ENCODE measurements at places on chromosomes 4 and X.

GRCh38 chrX:17535229-17535628, 160.2 kb downstream of the NHS start:
- no peaks in the 10 kb centered on the region for H3K36me3 ChIP-seq
- no peak overlapping the region for H3K4me3 ChIP-seq
- H3K27ac ChIP-seq, result no peak overlapping the region
- DNase-seq, result peak; percentile 16
- no peaks in the 10 kb centered on the region for H3K4me1 ChIP-seq

DNA sequence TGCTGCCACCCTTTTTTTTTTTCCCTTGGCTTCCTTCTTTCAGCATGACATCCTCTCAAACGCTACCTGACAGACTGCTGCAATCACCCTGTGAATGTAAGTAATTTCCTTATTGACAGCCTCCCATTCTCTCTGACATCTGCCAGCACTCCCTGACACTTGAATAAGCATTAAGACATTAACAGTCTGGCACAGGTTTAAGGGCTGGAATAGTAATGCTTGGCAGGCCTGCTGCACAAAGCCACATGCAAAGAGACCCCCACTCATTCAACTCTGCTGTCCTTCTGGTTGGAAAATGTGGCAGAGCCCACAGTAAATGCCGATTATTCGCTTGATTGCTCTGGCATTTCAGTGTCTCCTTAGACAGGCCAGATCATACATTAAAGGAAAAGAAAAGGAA, 28.1 kb upstream of the RASGEF1B start:
- no peak overlapping the region for H3K4me3 ChIP-seq
- peaks cover 47% of the 10 kb centered on the region for H3K27me3 ChIP-seq
- H3K4me1 ChIP-seq, result no peaks in the 10 kb centered on the region
- DNase-seq, result no peak
- no peak overlapping the region for H3K27ac ChIP-seq

- no peak overlapping the region for H3K4me3 ChIP-seq
- no peak overlapping the region for H3K27ac ChIP-seq
- no peaks in the 10 kb centered on the region for H3K27me3 ChIP-seq
- H3K4me1 ChIP-seq, result no peaks in the 10 kb centered on the region
- H3K36me3 ChIP-seq, result no peaks in the 10 kb centered on the region
Observed at GRCh38 chr4:170004651-170005295, 21.4 kb downstream of the MFAP3L start.

DNA sequence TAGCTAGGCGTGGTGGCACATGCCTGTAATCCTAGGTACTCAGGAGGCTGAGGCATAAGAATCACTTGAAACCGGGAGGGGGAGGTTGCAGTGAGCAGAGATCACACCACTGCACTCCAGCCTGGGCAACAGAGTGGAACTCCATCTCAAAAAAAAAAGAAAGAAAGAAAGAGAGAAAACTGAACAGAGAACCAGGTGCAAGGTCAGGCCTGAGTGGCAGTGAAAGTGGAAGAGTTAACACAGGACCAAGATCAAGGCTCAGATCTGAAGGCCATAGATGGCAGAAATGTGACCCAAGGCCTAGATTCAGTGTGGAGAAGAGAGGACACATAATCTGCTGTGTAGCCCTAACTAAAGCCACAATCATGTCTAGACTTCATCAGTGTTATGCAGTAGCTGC, 4.9 kb upstream of the ZNF630 start:
- no peaks in the 10 kb centered on the region for H3K27me3 ChIP-seq
- no peak for DNase-seq
- no peak overlapping the region for H3K27ac ChIP-seq
- no peak overlapping the region for H3K4me3 ChIP-seq
- H3K4me1 ChIP-seq, result no peaks in the 10 kb centered on the region
- H3K36me3 ChIP-seq, result no peaks in the 10 kb centered on the region

- H3K4me3 ChIP-seq, result no peak overlapping the region
- DNase-seq, result no peak
- no peaks in the 10 kb centered on the region for H3K36me3 ChIP-seq
Observed at GRCh38 chr4:100525686-100526085, 7.9 kb upstream of the EMCN start.

DNA sequence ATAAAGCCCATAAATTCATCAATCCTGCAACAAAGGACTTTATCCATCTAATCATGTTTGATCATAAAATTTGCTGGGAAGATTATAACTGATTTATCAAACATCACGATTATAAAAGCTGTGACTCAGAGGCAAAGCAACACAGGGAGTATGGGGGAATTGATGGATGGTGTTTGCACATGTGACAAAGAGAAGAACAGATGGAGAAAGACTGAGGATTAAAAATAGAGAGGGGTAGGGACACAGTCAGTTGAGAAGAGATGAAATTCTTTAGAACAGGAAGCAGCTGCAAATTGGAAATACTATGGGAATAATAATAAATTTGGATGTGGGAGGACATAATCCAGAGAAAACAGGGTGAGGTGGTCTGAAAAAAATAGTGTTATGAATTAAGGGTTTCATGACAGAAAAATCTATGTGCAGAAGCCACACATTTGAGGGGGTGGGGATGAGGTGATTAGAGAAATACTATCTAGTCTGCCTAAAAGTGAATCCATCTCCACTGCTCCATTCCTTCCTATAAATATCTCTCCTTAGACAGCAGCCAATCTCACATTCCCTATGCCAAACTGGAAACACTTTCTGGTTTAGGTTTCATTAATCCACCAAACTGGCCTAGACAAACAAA, 6.2 kb downstream of the PRR32 start:
- DNase-seq, result no peak
- H3K4me1 ChIP-seq, result no peaks in the 10 kb centered on the region
- no peak overlapping the region for H3K4me3 ChIP-seq
- no peak overlapping the region for H3K27ac ChIP-seq
- H3K27me3 ChIP-seq, result no peaks in the 10 kb centered on the region

GRCh38 chr4:55801498-55801897, 18.1 kb upstream of the EXOC1L start:
- H3K27me3 ChIP-seq, result no peaks in the 10 kb centered on the region
- no peak for DNase-seq
- no peak overlapping the region for H3K4me3 ChIP-seq

DNA sequence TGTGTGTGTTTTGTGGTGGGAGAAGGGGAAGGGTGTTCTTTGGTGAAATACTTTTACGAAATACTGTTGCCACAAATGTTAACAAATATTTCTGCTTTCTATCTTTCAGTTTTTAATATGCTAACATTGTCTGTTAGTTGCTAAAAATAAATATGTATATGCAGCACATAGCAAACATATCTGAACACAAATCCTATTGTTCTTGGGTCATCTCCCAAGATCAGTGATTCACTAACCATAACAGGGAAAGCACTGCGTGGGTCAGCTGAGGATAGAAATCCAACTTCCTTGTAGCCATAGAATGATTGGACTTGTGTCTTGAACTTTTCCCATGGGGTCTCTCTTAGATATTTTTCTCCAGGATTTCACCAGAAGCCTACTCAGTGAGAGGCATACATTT, 250.3 kb upstream of the FAM47A start:
- no peak for DNase-seq
- no peaks in the 10 kb centered on the region for H3K27me3 ChIP-seq
- H3K27ac ChIP-seq, result no peak overlapping the region
- H3K4me3 ChIP-seq, result no peak overlapping the region

GRCh38 chr4:10808591-10808990, 124.0 kb upstream of the CLNK start:
- H3K36me3 ChIP-seq, result no peaks in the 10 kb centered on the region
- no peak for DNase-seq
- no peaks in the 10 kb centered on the region for H3K27me3 ChIP-seq
- no peaks in the 10 kb centered on the region for H3K4me1 ChIP-seq
- no peak overlapping the region for H3K27ac ChIP-seq

DNA sequence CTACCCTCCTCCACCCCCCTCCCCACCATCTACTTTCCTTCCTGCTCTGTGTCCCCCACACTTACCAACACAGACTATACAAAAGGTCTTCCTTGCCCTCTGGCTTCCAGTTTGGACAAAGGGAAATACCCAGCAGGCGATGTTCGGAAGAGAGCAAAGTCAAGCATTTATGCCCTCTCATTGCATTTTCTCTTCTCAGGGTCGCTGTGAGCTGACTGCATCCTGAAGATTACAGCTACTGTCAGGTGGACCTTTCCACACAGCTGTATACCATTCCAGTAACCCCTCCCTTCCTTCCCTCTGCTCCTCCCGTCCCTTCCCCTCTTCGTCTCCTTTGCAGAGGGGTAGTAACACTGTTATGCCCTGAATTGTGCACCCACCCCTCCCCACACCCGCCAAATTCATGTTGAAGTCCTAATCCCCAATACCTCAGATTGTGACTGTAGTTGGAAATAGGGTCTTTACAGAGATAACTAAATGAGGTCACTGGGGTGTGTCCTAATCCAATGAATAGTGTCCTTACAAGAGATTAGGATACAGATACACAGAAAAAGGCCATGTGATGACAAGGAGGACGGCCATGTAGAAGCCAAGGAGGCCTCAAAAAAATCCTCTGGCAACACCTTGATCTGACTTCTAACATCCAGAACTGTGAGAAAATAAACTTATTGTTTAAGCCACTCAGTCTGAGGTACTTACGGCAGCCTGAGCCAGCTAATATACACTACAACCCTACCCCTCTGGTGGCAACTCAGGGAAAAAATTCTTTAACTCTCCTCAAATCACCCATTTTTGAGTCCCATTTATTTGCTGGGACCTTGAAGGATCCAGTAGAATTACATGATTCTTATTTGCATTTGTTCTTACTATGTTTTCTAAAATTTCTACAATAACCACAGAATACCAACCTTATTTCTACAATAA, 11.7 kb downstream of the MORF4L2 start:
- no peak for DNase-seq
- H3K27me3 ChIP-seq, result no peaks in the 10 kb centered on the region
- H3K36me3 ChIP-seq, result peaks cover 12% of the 10 kb centered on the region

DNA sequence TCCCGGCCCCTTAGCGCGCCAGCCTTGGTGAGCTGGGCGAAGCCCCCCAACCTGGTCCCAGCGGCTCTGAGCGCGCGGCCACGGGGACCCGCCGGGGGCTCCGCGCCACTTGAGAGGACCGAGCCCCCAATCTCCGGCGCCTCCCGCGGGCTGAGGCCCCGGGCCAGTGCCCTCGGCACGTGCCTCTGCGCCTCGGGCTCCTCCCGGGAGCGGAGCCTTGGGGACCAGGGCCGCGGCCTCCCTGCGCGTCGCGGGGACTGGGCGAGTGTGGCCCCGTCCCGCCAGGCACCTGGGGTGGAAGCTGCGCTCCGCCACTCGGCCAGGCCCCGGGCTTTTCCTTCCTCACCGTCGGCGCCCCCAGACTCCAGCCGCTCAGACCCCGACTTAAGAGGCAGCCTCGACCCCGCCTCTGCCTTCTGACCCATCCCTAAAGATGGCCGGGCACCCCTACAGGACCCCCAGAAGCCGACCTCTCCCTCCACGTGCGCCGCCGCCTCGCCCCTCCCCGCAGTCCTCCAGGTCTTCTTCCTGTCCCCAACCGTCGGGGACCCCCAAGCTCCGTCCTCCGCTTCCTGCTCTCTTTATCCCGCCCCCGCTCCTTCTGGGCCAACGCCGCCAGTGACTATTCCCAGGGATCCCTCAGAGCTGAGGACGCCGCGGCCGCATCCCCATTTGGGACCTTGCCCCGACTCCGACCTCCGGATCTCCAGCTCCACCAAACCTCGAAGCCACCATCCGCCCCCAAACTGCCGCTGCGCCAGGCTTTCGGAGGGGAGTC, 752 bp downstream of the ERAS start:
- no peak overlapping the region for H3K4me3 ChIP-seq
- no peak overlapping the region for H3K27ac ChIP-seq
- DNase-seq, result no peak
- H3K4me1 ChIP-seq, result no peaks in the 10 kb centered on the region
- no peaks in the 10 kb centered on the region for H3K27me3 ChIP-seq

DNA sequence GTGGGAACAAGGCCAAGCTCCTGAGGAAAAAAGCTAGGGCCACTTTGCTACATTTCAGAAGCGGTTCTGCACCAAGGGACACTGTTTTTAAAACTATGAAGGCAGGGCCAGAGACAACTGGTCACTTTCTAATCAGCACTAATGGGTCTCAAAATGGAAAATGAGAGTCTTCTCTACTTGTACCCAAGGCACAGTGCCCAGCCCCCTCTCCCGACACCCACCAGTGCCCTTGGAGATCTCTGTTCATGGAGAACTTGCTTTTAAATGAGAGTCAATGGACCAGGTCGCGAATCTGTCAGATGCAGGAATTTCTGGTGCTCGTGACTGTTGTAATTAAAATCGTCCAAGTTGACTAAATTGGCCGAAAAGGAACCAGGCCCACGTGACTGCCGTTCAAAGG, 591.6 kb downstream of the BCOR start:
- no peaks in the 10 kb centered on the region for H3K27me3 ChIP-seq
- no peaks in the 10 kb centered on the region for H3K4me1 ChIP-seq
- no peak overlapping the region for H3K27ac ChIP-seq
- no peaks in the 10 kb centered on the region for H3K36me3 ChIP-seq

GRCh38 chrX:134255555-134255954, 18.6 kb downstream of the CCDC160 start:
- H3K27ac ChIP-seq, result no peak overlapping the region
- no peaks in the 10 kb centered on the region for H3K4me1 ChIP-seq
- no peak for DNase-seq
- H3K36me3 ChIP-seq, result no peaks in the 10 kb centered on the region

GRCh38 chr4:181646864-181647263, 596.3 kb upstream of the TENM3 start:
- no peak overlapping the region for H3K27ac ChIP-seq
- DNase-seq, result no peak
- H3K4me3 ChIP-seq, result no peak overlapping the region
- no peaks in the 10 kb centered on the region for H3K27me3 ChIP-seq
- no peaks in the 10 kb centered on the region for H3K36me3 ChIP-seq
- H3K4me1 ChIP-seq, result no peaks in the 10 kb centered on the region

DNA sequence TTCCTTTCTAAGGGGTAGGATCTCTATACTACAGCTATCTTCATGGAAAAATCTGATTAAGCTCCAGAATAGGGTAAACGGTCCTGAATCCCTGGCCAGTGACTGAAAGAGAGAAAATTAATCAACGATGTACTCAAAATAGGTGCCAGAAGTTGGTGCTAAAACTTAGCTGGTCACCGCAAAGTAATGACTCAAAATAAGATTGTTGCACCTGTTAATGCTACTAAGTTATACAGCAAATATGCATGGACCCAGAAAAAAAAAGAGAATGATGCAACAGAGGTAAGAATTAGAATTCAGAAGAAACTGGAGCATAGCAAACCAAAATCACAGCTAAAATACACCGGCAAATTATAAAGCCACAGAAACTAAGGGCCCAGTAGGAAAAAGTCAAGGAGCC, 239.7 kb upstream of the FAM241A start:
- no peak overlapping the region for H3K27ac ChIP-seq
- H3K4me3 ChIP-seq, result no peak overlapping the region
- no peaks in the 10 kb centered on the region for H3K36me3 ChIP-seq
- no peaks in the 10 kb centered on the region for H3K4me1 ChIP-seq

DNA sequence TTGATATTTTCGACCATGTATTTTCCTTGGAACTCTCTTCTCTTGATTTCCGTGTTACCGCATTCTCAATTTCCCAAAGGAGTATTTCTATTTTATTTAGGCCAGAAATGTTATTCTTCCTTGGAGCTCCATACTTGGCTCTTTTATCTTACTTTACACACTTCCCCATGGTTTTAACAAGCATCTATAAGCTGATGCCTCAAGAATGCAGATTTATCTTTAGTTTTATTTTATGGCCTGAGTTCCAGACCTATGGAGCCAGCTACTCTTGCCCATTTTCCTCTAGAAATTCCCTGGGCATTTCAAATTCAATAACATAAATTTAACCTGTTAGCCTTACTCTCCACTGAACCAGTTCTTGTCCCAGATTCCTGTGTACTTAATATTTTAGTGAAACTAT, 43.7 kb downstream of the SULT1E1 start:
- no peak for DNase-seq
- H3K4me3 ChIP-seq, result no peak overlapping the region
- no peaks in the 10 kb centered on the region for H3K27me3 ChIP-seq
- no peaks in the 10 kb centered on the region for H3K4me1 ChIP-seq
- H3K27ac ChIP-seq, result no peak overlapping the region

All from HCT116 (cell line).